AML-193 (cell line): ENCODE measurements at places on chromosomes 5 and 9.

DNA sequence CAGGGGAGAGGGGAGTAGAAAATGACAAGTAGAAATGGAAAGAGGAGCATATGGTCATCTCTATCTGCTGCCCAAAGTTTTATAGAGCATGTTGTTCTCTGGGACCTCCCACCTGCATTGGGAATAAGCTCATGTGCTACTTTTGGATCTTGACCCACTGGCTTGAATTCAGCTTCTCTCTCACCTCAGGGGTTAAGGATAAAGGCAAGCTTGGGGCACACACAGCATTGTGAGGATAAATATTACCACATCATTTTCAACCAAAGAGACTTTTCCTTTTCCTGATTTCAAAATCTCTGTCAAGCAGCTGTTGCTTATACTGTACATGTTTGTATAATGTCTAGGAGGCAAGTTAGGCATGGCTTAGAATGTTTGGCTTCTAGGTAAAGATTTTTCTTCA lies 16.6 kb downstream of the ATP10B start:
- DNase-seq: peak; percentile 5

DNA sequence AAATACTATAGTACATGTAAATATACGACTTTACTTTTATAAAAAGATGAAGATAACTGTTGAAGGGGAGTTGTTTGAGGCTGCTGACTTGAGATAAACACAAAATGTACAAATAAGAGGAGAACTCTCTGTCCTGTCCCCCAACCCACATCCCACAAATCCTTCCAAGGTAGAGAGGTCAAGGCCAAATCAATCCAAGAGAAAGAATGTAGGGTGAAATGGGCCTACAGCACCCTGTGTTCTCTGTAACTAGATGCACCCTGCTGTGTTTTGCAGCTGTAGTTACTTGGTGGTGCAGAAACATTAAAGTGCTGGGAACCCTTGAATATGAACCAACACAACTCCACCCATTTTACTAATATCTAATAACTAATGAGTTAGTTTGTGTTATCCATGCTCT lies 2.0 kb upstream of the LHFPL2 start:
- DNase-seq: no peak

DNA sequence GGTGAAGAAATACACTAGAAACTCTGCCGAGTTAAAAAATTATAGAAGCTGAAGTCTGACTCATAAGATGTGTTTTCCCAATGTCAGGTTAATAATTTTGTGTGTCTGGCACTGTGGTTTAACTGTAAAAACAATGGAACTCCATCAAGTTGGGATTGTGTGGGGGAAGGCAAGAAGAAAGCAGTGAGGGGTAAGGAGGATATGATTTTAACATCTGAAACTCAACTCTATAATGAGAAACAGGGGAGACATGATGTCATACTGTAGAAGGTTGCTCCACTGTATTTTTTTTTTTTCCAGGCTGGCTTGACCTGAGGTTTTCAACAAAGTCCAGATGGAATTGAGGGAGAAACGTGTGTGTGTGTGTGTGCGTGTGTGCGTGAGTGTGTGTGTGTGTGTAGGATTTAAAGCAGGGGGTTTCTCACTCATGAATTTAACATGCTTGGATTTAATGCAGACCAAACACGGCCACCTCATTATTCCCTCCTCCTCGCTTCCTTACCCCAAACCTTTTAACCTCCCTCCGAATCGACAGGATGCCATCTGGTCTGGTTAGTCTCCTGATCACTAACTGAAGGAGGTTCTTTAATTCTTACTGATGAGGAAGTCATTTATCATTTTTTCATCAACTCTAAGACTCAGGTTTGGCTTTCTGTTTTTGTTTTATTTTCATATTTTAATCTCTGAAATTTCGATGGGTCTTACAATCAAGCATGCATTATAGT lies 140.2 kb upstream of the LPAR1 start:
- no peak for DNase-seq

DNA sequence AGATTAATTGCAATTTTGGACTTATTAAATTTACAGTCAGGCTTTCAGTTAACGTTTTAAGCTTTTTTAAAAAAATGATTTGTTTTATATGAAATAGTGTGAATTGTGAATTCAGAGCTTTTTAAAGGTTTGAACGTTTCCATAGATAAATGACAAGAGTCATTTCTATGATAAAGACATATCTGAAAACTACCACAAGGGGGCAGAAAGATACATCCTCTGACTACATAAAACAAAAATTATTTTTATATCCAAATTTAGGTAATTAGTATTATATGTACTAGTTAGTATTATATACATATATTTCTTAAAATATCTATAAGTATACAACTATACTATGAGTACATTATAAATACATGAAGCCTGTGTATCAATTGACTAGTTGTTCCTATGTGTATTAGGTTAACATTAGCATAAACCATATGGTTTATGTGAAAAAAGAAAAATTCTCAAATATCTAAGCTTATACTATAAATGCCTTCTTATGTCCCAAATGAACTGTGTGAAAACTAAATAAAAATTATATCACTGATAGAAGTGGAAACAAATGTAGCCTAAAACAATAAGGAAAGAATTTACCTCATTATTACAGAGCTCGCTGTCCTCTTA lies 155.2 kb downstream of the MEF2C start:
- peak; percentile 26 for DNase-seq

- DNase-seq: no peak
These were observed 276.9 kb downstream of the CDH9 start for GRCh38 chr5:26761446-26761845.
